CD4-positive, alpha-beta T cell treated with Interleukin-17A for 4 hours (primary cell): ENCODE measurements at places on chromosomes 4 and X.

GRCh38 chr4:121344098-121344497 is 36.7 kb downstream of the QRFPR start:
- DNase-seq, result no peak

- DNase-seq, result no peak
Observed at GRCh38 chr4:4868758-4869723, 9.6 kb downstream of the MSX1 start.

GRCh38 chrX:81195712-81196111 is 6.0 kb downstream of the HMGN5 start:
- DNase-seq, result peak; percentile 71

GRCh38 chrX:39822133-39822748 is 275.5 kb downstream of the BCOR start:
- no peak for DNase-seq

- no peak for DNase-seq
Observed at GRCh38 chr4:106569146-106570031, 200.8 kb upstream of the GIMD1 start.

DNA sequence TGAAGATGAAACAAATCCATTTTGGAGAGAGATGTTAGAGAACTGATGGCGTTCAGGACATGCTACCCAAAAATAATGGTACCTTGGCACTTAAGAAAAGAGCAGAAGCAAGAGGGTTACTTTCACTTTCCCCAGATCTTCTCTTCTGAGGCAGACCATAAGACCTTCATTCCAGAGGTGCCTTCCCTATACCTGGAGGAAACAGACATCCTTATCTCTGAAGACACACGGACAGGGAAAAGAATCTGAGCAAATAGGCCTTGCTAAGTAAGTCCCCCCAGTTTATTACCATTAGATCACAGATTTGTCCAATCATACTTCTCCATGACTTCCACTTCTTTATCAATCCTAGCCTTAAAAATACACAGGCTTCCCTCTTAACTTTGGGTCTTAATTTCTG is 2.0 kb upstream of the FGF2 start:
- no peak for DNase-seq

DNA sequence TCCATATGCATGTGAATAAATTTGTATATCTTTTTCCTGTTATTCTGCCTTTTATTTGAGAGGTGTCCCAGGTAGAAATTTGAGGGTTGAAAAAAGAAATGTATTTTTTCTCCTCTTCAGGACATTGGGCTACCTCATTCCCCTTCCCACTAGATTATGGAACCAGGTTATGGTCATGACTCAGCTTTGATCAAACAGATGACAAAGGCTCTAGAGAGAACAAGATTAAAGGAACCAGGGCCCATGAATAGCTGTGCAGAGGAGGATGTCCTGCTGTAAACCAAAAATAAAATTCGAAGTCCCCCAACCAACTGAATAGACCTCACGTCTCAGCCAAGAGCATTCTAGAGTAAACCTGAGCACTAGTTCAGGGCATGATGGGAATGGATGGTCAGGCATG is 313.2 kb downstream of the RAPGEF2 start:
- DNase-seq, result no peak

- no peak for DNase-seq
Observed at GRCh38 chr4:76723924-76724323, 174.0 kb downstream of the SOWAHB start.
